ENCODE measurements at places on chromosomes 1 and 21.

GRCh38 chr1:117346206-117346928 lies 20.9 kb upstream of the MAN1A2 start:
- DNase-seq: peak; percentile 57

GRCh38 chr1:5936126-5936525 lies 56.1 kb downstream of the NPHP4 start:
- no peak for DNase-seq

DNA sequence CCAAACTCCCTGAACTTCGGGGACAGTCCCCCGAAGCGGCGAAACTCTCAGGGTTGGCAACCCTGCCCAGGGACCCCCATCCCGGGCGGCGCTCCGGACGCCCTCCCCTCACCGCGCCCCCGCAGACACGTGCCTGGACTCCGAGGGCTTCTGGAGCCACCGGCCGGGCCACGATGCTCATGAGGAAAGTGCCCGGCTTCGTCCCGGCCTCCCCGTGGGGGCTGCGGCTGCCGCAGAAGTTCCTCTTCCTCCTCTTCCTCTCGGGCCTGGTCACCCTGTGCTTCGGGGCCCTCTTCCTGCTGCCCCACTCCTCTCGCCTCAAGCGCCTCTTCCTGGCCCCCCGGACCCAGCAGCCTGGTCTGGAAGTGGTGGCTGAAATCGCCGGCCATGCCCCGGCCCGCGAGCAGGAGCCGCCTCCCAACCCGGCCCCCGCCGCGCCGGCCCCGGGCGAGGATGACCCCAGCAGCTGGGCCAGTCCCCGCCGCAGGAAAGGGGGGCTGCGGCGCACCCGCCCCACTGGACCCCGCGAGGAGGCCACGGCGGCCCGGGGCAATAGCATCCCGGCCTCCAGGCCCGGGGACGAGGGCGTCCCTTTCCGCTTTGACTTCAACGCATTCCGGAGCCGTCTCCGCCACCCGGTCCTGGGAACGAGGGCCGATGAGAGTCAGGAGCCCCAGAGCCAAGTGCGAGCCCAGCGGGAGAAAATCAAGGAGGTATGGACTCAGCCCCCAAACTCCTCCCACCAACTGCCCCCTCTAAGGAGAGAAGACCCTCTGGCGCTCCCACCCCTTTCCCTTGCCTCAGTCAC lies 1.2 kb downstream of the MAN1C1 start:
- no peak for DNase-seq

DNA sequence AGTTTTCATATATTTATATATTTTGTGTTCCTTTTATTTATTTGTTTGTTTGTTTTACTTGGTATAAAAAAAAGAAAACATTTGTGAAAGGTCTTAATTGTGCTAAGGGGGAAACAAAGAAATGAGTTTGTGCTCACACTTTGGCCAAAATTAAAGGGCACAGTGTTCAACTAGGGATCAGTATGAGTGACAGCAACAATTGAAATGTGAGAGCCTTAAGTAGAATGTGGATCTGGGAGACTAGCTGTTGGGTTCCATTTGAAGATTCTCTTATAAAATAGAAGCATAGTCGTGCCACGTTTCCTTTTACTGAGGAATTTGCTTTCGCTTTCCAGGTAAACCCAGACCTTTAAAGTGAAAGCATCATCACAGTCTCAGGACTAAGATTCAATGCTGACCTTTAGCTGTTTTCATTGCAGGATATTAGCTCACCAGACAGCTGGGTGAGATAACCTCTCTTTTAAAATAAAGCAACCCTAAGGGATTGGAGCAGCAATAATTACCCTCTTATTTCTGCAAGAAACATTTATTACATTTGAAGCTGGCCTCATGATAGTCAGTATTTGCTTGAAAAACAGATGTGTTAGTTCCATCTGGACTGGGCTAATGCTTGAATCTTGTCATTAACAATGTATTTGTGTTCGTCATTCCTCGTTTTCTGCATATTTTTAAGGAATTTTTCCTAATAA lies 37.1 kb upstream of the CD55 start:
- DNase-seq: no peak

GRCh38 chr1:108016451-108016920 lies 51.5 kb upstream of the VAV3 start:
- peak; percentile 79 for DNase-seq

- DNase-seq: no peak
These were observed 117.8 kb upstream of the SLC25A33 start for GRCh38 chr1:9421533-9421873.

DNA sequence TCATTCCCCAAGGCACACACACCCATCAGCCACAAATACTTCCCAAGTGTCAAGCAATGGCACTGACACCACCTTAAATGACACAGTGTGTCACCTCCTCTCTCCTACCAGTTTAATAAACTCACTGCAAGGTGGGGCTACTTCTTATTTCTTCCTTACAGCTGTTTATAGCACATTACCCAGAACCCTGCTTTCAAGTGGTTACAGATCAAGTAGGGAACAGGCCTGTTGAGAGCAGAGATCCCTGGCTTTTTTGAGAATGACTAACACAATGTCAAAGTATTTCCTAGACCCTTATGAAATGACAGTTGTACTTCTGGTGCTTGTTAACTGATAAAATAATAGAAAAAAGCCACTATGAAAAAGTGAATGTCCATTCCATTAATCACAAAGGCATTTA lies 19.8 kb downstream of the ZBTB17 start:
- no peak for DNase-seq

GRCh38 chr1:7928247-7928646 lies 12.4 kb downstream of the TNFRSF9 start:
- DNase-seq: no peak

DNA sequence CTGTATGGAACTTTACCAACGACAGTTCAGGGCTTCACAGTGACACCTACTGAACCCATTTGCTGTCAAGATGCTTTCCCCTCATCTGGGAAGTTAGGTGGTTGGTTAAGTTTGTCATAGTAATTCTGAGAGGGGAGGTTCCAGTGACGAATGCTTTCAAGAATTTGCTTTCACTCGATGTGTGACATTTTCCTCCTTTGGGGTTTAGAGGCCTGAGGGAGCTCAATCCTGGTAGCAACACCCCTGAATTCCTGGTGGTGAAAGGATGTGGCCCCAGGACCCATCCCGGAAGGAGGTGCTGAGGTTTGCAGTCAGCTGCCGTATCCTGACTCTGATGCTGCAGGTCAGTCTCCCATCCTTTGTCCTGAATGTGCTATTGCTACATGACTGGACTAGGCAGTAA lies 2.8 kb downstream of the PIGV start:
- DNase-seq: no peak

- DNase-seq: no peak
These were observed 19.6 kb upstream of the HMGN2 start for GRCh38 chr1:26452459-26453183.

- DNase-seq: no peak
These were observed 22.1 kb upstream of the IL10 start for GRCh38 chr1:206794294-206794908.

- DNase-seq: no peak
These were observed 19.9 kb upstream of the KCNJ6 start for GRCh38 chr21:37936010-37936785.

DNA sequence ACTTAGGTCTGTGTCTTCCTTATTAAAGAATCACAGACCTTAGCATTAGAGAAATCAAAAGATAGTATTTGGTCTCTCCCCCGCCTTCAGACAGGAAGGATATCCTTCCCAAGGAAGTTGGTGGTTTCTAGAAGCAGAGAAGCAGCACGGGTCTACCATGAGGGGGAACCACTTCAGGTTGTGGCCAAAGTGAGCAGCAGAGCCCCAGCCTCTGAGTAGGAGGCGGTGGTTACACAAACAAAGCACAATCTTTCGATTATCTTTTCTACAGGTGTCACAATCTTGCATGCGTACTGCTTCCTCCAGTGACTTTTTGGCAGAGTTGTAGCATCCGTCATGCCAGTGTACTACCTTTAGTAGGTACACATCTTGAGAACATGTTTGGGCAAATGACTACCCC lies 8.8 kb downstream of the PGLYRP4 start:
- DNase-seq: no peak

GRCh38 chr1:147756341-147756740 lies 4.1 kb downstream of the GJA5 start:
- no peak for DNase-seq

DNA sequence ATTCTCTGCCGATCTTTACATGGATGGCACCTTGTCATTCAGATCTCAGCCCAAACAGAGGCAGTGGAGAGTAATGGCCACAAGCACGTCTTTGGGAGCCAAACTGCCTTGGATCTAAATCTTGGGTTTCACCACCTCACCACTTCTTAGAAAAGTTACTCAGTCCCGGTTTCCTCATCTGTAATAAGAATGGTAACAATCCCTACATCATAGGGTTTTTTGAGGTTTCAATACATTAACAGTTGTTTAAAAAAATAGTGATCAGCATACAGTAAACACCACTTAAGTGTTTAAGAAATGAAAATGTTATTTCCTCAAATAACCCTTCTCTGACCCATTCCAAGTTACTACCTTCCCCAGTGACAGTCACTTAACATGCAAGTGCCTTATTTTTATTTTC lies 38.5 kb upstream of the KCNA3 start:
- DNase-seq: no peak

- peak; percentile 10 for DNase-seq
These were observed 45.2 kb downstream of the CLEC20A start for GRCh38 chr1:178451529-178451928.

GRCh38 chr1:182674346-182675246 lies 9.8 kb downstream of the RGS8 start:
- peak; percentile 94 for DNase-seq

- DNase-seq: peak; percentile 98
These were observed 12.5 kb upstream of the SARS1 start for GRCh38 chr1:109201123-109201703.

DNA sequence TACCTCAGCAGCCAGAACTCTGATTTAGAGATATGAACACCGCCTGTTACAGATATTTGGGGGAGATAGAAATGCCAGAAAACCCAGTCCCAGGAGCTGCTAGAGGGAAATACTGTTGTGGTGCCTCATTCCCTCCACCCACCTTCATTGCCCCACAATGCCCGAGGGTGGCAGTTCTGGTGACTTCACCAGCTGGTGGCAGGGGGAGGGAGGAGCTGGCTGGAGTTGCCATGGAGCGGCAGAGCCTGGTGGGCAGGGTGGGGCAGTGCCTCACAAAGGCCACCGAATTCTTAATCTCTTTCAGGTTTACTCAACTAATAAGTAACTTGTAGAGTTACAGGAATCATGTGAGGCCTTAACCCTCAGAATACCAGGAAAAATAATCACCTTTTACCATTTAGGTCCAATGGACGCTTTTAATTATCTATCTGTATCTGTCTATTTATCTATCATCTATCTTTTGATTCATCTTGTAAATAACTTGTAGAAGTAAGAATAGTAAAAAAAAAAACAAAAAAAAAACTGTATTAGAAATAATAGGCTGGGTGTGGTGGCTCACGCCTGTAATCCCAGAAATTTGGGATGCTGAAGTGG lies 11.7 kb upstream of the S100A11 start:
- DNase-seq: peak; percentile 89

- no peak for DNase-seq
These were observed 1.1 kb downstream of the NR5A2 start for GRCh38 chr1:200028586-200029034.

DNA sequence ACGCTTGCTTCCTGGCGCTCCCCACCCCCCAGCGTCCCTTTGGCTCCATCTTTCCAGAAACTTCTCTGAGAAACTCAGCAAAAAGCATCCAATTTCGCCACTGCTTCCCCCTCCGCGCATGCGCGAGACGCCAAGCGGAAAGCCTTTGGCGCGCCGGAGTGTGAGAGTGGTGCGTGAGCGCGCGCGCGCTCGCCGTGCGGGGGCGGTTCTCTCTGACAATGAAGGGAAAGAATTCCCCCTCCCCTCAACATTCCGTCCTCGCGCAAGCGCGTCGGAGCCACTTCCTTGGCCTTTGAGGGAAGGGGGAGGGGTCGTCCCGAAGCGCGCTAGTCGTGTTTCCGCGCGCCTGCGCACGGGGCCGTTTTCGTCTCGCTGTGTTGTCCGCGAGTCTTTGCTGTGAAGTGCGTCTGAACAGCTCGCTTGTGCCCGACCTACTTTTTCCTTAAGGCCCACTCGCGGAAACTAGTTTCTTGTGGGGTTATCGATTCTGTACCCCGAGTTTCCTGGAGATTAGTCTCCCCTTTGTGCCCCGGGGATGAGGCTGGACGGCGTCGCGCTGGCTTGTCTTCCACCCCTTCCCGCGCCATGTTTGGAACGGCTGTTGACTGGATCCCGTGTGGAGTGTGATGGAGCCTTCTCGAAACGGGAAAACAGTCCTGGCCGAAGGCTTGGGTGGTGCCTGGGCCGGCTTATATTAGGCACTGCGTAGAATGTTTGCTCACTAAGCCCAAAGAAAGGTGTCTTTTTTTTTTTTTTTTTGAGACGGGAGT lies 11.6 kb upstream of the SPEN start:
- DNase-seq: peak; percentile 98

DNA sequence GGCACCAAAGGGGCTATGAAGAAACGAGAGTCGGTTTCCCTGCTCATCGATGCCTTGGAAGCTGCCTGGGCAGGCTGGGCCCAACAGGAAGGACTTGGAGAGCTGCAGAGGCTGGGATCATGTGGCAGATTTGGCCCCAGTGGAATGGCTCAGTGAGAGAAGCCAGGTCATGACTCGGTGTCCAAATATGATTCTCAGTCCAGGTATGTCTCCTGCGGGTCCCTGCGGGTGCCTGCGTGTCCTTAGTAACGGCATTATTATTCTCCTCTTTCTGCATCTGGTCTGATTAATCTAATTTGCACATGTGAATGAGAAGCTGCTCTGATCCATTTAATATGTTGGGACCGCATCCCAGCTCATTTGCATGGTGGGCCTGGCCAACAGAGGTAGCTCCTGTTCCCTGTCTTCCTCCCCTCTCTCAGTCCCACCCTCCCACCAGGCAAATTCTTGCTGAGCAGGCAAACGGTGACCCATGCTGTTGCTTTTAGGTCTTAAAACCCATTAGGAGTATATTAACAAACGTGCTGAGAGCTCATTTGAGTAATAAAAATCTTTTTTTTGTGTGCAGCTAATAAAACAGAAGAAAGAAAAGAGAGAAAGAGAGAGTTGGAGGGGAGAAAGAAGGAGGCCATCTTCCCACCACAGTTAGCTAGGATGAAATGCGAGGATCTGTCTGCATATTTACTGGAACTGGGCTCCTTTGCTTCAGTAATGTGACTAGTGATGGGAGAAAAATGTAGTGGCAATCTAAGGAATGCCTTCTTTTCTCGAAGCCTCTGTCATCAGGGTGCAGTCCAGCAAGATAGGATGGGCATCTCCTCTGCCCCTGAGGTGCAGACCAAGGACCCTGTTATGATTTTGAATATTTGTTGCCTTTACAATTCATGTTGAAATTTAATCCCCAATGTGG lies 133.5 kb downstream of the HMGB4 start:
- DNase-seq: no peak

GRCh38 chr1:223087291-223088255 lies 55.5 kb downstream of the TLR5 start:
- no peak for DNase-seq

DNA sequence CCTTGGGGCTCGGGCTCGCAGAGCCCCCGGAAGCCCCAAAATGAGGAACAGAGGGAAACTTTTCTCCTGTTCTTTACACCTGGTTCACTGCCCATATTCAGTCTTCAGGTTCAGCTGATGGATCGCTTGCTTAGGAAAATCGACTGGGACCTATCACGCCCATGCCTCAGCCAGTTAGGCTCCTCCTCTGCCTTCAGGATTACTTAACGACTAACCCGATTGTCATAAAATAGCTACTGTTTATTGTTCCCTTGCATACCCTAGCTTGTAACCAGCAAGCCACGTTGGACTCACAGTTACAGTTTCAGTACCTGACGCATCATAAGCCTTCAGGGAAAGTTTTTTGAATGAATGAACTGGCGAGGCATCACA lies 692 bp downstream of the TARDBP start:
- peak; percentile 7 for DNase-seq

- DNase-seq: peak; percentile 83
These were observed 99.3 kb downstream of the FMN2 start for GRCh38 chr1:240190881-240191401.

Data from MG63 (cell line).